ENCODE measurements at places on chromosomes 1 and 21.
A peak's percentile ranks its signal among the peaks of the same experiment; 100 is the strongest.

DNA sequence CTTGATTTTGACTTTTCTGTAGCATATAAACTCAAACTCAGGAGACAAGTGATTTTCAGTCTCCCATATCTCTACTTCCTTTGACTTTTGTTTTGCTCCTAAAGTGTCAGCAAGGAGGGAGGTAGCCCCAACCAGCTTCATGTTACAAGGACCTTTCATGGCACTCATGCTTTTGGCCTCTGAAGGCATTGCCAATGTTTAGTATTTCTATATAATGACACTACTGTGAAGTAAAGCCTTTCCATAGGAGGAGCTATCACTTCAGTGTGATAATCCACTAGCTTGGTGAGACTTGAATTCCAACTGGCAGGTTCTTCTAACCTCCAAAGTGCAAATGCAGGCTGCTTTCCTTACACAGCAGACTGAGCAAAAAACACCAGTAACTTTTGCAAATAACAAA, 14.4 kb downstream of the COLGALT2 start:
- DNase-seq: no peak

GRCh38 chr1:67668660-67669059, 16.3 kb upstream of the GADD45A start:
- DNase-seq: no peak

DNA sequence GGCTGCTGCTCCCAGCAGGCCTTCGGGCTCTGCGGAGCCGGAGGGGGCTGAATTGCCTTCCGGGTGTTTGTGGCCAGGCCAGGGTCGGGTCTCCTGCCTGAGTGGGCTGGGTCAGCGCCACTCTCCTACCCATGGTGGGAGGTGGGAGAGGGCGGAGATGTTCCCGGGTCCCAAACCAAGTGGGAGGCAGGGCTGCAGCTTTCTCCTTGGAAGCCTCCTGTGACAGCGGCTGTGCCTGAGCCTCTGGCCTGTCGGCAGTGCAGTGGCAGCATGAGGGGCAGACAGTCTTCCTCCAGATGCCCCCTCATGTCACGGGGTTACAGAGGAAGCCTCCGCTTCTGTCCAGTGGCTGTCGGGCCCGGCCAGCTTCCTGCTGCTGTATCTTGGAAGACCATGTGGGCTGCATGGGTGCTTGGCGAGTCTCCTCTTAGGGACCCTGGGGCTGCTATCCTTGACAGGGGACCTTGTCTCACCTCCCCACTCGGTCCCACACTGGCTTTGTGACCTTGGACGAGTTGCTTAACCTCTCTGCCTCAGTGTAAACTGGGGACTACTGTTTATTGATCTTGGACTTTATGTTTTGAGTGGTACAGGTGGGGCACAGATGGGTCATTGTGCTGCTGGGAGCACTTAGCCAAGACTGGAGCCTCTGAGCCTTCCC, 4.3 kb downstream of the SKI start:
- DNase-seq: no peak

DNA sequence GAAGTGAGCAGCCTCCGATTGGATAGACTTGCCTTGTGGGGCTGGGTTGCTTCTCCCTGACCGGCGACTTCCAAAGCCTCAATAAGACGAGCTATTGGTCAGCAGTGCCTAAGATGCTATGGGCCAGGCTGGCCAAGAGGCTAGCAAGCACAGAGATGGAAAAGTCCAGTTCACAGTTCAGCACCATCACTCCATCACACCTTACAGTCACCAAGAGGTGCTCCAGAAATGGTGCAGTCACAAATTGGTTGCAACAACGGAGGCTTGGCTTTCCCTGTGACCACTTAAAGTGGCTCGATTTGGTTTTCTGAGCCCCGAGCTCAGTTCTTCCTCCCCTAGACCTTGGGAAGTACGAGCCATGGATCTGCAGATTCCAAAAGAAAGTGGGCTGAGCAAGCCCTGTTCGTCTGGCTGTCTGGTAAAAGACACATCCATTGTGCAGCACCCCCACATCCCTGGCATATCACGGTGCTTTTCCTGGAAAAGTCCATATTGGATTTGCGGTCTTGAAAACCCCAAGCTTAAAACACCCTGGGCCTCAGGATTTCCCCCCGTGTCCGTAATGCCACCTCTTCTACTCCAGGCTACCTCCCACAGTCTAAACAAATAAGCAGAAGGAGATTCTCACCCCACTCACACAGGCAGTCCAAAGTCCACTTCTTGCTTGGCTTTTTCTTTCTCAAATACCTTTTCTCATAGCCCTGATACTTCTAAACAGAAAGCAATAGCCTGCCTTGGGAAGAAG, 1.3 kb downstream of the SLAMF1 start:
- no peak for DNase-seq

DNA sequence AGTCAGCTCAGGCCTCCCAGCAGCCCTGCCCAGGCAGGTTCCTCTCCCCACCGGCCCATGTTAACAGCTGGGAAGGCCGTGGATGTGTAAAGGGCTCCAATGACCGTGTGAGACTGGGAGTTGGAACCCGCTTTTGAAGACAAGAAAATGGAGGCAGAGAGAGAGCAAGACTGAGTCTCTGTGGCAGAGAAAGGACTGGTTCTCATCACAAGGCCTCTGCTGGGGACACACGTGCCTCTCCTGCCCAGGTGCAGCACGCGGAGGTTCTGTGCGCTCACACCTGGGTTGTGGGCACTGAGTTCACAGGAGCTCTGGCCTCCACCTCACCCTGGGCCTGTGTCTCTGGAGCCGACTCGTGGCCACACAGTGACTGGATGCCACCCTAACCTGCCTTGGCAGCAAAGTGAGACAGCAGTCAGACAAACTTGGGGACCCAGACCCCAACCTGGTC, 27.0 kb downstream of the RUNX3 start:
- no peak for DNase-seq

GRCh38 chr1:113935970-113936369, 6.8 kb downstream of the HIPK1 start:
- no peak for DNase-seq

GRCh38 chr21:41887667-41888066, 8.5 kb upstream of the PRDM15 start:
- DNase-seq: no peak

GRCh38 chr1:198701250-198701649, 62.4 kb downstream of the PTPRC start:
- no peak for DNase-seq

- DNase-seq: no peak
Measured at GRCh38 chr21:18468790-18469189, 65.2 kb upstream of the TMPRSS15 start.

GRCh38 chr1:2194898-2195673, 514 bp upstream of the FAAP20 start:
- peak; percentile 80 for DNase-seq

GRCh38 chr1:167453123-167453522, 65.2 kb downstream of the CD247 start:
- DNase-seq: no peak

DNA sequence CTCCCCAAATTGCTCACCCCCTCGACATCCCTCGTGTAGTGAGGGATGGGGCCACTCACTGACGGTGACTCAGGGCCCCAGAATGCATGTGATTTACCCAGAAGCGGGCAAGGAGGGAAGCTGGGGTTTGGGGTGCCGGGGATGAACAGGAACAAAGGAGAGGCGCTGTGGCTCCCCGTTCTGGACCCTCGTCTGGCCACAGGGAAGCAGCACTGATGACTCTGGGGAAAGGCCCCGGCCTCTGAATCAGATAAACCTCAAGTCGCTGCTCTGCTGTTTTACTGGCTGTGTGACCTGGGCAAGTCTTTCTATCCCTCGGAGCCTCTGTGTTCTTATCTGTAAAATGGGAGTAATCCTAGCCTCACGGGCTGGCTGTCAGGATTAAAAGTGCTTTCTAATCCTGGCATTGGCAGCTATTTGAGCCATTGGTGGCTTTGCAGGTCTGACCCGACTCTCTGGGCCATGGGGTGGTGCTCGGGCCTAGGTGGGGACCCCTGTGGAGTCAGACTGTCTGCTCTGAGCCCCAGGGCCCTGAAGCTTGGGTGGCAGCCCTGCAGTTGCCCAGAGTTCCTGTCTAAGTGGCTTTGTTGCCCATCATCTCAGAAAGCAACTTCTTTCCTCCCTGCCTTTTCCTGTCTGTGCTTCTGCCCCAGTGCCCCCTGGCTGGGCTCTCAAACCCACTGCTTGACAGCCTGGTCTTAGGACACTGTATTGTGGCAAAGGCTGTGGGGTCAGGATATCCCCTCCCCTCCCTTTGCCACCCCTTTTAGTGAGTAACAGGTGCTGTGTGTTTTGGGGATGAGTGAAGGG, 5.5 kb downstream of the TNFRSF1B start:
- peak; percentile 77 for DNase-seq

GRCh38 chr21:16342932-16343331, 613.1 kb downstream of the USP25 start:
- DNase-seq: no peak

GRCh38 chr1:229641306-229641705, 15.3 kb downstream of the URB2 start:
- no peak for DNase-seq

- no peak for DNase-seq
Measured at GRCh38 chr1:38923607-38924006, 18.0 kb downstream of the RHBDL2 start.

DNA sequence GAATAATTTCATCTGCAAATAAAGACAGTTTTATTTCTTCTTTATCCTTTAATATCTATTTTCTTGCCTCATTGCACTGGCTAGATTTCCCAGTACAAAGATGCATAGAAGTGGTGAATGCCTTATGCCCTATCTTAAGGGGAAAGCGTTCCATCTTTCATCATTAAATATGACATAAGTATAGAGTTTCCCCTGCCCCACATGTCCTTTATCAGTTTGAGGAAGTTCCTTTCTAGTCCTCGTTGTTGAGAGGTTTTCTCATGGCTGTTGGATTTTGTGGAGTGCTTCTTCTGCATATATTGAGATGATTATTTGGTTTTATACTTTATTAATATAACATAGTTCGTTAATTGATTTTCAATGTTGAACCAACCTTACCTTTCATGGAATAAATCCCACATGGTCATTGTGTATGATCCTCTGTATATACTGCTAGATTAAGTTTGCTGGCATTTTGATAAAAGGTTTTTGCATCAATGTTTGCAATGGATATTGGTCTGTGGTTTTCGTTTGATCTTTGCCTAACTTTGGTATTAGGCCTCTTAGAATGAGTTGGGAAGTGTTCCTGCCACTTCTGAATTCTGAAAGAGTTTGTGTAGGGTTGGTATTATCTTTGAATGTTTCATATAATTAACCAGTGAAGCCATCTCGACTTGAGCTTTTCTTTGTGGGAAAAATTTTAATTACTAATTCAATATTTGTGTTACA, 15.6 kb downstream of the PRKACB start:
- no peak for DNase-seq

DNA sequence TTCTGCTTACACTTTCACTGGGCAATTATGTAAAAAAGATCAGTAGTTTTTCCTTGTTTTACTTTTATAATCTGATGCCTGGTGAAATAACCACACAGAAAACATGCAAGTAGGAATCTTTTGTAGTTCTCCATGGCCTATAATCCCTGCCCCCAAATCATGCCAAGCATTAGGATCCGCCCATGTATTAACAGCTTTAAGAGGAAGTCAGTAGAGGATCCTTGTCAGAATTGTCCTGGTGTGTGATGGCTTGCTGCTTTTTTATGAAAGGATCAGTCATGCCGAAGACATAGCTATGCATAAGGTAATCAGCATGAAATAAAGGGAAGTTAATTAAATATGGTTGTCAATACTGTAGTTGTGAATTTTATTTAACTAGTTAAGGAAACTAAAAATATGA, 20.0 kb downstream of the ADGRL2 start:
- no peak for DNase-seq

DNA sequence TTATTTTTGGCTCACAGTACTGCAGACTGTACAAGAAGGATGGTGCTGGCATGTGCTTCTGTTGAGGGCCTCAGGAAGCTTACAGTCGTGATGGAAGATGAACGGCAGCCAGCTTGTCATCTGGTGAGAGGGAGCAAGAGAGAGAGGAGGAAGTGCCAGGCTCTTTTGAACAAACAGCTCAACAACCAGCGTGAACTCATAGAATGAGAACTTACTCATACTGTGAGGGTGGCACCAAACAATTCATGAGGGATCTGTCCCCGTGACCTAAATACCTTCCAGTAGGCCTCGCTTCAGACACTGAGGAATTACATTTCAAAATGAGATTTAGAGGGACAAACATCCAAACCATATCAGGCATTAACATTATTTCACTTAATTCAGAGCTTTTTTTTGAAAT, 84.7 kb downstream of the PKN2 start:
- DNase-seq: no peak

DNA sequence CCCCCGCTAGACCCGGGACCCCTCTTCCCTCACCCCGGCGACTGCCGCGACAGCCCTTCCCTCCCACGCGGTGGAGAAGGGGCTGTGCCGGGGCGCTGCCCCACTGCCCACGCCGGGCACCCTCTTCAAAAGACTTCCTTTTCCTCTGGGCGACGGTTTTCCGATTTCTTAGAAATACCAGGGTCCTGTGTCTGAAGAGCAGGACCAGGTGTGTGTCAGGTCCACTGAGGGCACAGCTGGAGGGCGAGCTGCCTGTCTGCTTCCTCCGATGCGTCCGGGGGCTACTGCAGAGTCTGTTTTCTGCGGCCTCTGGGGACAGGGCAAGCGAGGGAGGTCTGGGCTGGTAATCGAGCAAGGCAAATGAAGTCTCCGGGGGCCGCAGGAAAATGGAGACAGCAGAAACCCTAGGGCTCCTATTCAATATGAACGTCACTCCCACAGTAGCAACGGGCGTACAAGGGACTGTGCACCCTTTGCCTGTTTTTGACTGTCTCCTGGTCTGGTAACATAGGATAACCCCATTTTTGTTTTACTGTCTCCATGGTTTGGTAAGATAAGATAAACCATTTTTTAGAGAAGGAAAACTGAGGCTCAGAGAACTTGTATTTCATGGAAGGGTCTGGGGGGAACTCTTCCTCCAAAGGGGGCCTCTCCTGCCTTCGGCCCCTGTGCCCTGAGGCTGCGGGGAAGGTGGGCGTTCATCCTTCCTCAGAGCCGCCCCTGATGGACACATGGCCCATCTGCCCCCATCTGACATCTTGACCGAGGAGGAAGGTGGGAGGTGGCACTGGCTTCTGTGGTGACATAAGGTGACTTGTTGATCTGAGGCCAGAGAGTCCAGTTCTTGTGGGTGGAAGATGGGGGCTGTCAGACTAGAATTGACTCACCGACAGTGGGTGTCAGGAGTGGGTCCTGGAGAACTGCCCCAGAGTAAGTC, 970 bp downstream of the TNFRSF1B start:
- DNase-seq: no peak

DNA sequence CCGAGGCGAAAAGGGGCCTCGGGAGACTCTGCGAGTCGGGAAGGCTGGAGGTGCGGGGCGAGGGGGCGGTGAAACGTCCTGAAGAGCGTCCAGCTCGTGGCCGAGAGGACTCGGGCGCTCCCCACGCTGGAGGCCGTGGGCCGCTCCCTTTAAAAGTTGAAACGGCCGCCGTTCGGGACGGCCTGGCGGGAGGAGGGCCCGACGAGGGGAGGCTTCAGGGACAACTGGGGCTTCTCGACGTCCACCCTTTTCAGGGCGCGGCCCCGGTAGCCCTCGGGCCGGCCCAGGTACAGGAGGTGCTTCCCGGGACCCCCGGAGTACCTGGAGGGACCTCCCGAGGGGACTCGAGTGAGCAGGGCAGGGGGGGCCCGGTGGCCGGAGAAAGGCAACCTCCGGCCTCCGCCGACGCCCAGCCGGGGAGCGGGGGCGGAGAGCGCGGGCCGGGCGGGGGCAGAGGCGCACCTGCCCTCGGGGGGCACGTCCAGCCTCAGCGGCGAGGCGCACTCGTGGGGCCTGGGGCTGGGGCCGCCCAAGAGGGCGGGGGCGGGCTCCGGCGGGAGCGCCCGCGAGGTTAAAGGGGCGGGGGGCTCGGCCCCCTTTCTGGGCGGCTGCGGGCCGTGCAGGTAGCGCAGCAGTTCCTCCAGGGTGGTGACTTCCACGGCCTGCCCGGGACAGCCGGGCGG, 14.0 kb downstream of the SEMA6C start:
- DNase-seq: no peak

Measured in T-helper 22 cell (primary cell).